ENCODE measurements at places on chromosomes 12 and 14.
A peak's percentile ranks its signal among the peaks of the same experiment; 100 is the strongest.

DNA sequence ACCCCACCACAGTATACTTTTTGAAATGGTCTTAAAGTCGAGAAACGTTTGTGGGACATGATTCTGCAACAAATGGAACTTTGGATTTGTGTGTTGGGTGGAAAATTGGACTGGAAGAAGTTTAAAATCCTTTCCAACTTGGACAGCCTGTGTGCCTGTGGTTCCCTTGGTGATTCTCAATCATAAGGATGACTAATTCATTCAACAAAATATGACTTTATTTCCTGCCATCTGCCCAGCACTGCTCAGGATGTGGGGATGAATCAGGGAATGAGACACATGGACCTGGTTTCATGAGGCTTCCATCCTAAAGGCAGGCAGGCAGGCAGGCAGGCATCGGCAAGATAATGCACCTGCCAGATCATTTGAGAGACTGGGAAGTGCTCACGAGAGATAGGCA, 57.3 kb upstream of the TMEM132D start:
- DNase-seq, result no peak

DNA sequence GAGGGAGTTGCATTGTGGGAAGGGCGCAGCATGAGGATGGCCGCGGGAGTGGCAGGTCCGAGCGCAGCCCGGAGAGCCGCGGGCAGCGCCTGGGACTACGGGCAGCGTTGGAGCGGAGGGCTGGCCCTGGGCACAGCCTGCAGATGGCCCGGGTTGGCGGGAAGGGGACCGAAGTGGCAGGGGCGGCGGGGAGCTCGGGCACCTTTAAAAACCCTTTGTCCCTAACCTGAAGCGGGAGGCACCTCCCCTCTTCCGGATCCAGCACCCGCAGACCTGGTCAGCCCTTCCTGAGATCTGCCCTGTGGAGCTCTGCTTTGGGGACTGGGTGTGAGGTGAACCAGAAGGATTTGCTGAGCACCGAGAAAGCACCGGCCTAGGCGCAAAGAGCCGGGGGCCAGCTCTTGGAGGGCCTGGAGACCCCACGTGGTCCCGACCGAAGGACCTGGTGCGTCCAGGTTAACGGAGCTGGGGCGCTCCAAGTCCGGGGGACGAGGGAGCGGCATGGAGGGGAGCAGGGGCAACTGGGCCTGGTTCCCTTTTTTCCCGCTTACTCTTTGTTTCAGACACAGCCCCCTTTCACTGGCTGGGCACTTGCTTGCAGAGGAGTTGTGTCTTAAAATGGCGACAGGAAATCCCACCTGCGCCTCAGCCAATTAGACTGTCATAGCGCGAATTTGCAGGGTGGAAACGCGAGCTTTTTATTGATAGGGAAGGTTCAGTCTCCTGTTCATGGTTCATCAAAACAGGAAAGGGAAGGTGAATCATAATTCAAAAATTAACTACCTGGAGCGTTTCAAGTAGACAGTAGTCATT, 792 bp upstream of the SLC38A1 start:
- peak; percentile 30 for DNase-seq

GRCh38 chr12:113226696-113227568, 5.7 kb downstream of the TPCN1 start:
- no peak for DNase-seq

DNA sequence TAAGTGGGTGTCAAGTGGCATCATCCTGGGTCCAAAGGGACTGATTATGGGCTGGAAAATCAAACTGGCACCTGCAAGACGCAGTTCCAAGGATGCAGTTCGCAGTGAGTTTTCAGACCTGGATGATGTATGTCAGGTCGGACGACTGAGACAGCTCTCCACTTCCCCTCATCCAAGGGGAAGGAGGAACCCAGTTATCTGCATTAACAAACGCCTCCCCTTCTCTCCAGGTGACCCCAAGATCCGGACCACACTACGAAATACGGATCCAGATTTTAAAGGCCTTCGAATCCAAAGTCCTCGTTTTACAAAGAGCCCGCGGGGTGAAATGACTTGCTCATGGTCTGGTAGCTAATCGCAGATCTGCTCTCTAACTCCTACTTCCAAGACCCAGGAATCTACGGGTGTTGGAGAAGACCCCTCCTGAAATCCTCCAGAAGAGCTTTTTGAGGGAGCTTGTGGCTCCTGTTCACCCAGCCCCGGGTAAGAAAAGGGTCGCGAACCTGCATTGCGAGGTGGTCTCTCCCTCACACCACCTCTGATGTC, 460 bp upstream of the SYNE2 start:
- DNase-seq, result no peak

- no peak for DNase-seq
These were observed 1.3 kb downstream of the A2ML1 start for GRCh38 chr12:8823565-8824300.

DNA sequence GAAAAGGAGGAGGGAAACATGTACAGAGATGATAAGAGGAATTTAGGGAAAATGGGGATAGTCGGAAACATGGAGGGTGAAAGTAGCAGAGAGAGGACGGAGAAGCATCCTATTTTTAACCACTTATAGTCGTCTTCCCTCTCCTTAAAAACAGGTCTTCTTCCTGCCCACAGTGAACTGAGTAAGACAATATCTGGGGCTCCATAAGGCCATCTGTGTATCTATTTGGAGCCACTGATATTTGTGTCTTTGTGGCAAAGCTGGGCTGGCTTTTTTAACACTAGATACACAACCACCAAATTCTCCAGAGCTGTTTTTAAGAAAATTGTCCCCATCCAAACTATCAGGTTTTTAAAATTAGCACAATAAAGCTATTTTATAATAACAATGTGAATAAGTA, 109.5 kb upstream of the RAP1B start:
- no peak for DNase-seq

DNA sequence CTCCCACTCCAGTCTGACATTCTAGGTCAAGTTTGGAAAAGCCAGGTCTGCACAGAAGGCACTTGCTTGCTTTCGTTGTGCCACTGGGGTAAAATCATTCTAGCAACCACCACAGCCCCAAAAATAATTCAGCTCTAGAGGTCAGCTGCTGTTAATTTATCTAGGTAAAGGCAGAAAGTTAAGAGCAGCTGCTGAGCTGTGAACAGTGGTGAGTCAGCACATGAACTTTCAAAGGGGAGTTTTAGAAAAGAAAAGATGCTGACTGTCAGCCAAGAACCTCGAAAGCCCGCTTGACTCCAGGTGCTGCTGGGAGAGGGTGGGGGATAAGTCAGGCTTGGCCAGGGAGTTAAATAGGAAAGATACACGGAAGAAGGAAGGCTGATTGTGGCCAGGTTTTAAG, 12.7 kb downstream of the CCDC197 start:
- no peak for DNase-seq

DNA sequence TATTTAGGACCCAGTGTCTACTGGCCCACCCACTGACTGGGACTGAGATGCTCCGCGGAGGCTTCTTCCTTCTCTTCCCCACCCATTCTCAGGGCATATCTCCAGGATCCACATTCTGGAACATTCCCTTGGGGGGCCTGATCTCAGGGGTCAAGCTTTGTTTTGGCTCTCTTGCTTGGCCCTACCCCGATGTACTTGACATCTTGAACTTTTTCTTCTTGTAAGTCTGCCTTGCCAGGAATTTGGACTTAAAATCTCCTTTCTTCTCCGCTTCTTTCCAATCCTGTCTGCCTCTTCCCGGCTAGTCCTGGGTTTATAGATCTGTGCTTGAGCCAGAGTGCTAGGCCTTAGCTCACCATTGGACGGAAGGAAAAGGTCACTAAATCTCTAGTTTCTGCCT, 22.1 kb downstream of the DACT1 start:
- DNase-seq, result no peak

DNA sequence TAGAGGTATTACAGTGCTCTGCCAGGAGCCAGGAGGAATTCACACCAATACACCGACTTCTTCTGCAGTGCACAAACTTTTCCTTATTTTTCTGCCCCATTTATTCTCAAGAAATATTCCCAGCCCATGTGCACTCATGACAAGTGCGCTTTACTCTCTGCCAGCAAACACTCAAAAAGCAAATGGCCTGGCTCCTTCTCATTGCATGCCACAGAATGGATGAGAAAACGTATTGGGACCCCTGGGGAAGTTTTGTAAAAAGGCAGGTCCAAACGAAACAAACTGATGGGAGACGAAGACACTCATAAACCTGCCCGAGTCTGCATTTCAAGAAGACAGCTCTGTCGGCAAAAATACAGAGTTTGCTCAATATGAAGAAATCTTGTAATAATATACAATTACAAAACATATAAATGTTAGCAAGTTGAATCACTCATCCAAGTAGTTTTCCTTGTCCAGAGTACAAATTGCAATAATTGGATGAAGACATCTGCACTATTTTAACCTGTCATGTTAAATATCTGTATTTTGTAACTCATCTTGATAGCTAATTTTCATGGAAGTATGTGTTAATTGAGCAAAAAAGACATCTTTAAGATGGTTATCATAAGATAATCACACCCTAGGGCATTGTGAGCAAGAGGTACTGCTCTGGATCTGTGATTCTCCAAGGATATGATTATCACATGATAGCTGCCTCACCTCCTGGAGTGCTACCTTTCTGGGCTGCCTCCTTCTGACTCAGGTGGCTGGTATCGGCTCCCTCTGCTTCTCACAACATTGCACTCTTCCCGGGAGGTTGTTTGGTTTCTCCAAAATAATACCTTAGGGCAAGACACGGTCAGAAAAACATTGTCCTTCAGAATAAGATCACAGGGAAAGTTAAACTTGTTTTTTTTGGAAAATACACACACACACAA, 260.8 kb upstream of the G2E3 start:
- DNase-seq, result no peak

- DNase-seq, result no peak
These were observed 1222.8 kb downstream of the GALC start for GRCh38 chr14:86770186-86770585.

DNA sequence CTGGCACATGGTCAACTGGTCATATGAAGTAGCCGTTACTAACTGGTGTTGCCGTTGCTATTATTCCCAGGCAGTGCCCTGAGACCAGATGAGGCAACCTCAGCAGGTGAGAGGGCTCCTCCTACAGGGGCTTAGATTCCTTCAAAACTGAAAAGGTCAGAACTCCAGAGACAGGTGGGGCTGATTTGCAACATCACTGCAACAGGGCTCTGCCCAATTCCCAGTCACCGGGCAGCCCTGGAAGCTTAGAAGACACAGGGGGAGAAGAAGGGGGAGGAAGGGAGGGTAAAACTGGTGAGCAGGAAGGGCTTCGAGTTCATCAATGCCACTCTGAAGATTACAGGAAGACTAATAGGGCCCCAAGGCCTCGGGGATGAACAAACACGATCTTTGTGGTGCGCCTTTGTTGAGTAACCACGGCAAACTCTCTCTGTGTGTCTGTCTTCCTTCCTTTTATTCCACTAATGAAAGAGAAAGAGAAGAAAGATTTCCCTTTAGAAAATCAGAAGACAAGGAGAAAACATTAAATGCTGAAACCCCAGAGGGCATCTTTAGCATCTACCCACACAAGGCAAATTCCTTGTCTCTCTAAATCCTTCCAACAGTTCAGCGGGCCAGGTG, 749.1 kb upstream of the TBX3 start:
- no peak for DNase-seq

DNA sequence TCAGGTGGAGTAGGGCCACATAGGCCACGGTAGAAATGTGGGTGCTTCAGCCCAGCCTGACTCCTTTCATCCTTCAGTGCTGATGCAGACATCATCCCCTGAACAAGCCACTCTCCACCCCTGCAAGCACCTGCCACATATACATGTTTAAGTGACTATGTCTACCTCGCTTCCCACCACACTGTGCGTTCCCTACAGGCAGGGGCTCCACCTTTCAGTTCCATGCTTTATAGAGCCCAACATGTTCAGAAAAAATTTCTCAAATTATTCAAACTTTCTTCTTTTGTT, 11.6 kb downstream of the SLC7A7 start:
- DNase-seq, result no peak

DNA sequence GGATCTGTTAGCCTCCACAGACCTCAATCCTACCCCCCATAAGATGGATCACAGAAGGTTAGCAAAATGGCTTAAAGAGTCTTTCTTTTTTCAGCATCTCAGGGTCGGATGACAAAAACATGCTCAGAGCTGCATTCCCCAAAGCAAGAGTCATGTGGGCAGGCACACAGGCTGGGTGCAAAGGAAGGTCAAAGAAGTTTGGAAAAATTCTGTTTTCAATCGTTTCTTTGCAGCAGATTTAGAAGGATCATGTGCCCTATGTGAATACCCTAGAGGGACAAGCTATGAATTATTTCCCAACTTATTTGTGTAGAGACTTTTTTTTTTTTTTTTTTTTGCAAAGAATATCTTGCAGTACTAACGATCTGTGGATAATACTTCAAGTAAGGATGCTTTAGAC, 845.4 kb downstream of the VRK1 start:
- DNase-seq, result no peak

DNA sequence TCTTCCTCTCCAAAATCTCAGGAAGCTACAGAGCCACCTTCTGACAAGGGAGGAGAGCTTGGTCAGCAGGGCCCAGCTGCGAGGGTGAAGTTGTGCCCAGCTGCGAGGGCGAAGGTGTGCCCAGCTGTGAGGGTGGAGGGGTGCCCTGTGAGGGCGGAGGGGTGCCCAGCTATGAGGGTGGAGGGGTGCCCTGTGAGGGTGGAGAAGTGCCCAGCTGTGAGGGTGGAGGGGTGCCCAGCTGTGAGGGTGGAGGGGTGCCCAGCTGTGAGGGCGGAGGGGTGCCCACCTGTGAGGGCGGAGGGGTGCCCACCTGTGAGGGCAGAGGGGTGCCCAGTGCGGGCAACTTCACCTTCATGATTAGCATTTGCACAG, 20.4 kb upstream of the TTC7B start:
- no peak for DNase-seq

DNA sequence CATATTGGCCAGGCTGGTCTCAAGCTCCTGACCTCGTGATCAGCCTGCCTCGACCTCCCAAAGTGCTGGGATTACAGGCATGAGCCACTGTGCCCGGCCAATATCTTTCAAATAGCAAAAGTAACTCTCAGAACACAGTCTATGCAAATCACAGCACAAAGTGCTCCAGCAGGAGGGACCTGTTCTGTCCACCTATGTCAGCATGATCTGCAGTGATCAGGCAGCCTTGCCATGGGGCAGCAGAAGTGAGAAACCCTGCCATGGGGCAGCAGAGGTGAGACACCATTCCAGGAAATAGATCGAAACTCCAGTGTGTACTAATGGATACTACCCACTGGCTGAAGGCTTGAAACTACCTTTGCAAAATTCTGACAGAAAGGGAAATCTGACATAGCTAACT, 78.5 kb upstream of the EIF5 start:
- no peak for DNase-seq

DNA sequence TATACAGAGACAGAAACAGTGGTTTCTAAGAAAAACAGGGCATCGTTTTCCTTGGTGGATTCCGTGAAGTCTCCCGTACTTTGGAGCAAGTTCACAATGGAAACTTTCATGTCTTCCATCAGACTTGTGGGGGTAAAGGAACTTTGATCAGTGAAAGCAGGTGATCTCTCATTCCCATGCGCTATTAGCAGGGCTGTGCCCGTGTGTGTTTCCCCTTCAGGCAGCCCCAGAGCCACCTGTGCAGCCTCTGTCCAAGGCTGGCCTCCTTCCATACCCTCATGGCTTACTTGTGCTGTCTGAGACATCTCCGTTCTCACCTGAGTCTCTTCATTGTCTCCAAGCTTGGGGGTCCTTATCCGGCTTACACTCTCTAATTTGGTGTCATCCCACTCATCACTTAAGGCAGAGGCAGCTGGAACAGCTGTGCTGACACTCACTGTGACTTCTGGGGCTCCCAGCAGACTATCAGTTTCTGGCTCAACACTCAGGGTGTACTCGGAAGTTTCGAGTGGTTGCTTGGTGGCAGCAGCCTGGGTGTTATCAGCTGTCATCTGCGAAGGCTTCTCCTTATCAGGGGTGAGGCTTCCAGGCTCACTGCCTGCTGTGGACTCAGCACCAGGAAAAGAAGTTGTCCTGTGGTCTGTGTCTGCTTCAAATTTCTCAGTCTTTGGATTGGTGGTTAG, 13.8 kb downstream of the ARMH4 start:
- DNase-seq, result no peak

All from effector memory CD4-positive, alpha-beta T cell (primary cell).